ENCODE measurements at places on chromosomes 3 and 15. TPM values are rescaled to one million over a fixed set of nuclear protein-coding genes. Genes with fewer than 3 reads are reported as not detected.

- DNase-seq: no peak
Observed at GRCh38 chr3:106333911-106334618, 465.3 kb upstream of the CBLB start.

DNA sequence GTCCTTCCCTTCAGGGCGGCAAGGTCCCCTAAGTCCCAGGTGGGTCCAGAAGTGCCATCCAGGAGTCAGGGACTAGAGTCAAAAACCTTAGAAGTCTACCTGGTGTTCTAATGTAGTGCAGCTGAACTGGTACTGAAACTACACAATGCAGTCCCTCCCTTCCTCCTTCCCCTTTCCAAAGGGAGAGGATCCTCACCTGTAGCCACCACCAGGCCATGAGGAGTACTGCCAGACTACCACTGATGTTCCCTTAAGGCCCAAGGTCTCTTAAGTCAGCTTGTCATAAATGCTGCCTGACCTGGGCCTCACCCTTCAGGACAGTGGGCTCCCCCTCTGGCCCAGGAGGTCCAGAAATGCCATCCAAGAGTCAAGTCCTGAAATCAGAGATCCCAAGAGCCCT, 98.9 kb downstream of the ULK4 start:
- DNase-seq: no peak

- DNase-seq: peak; percentile 29
Observed at GRCh38 chr3:154121701-154122551, 736 bp downstream of the ARHGEF26 start.

- no peak for DNase-seq
Observed at GRCh38 chr15:51687565-51687964, 6.3 kb downstream of the SCG3 start.

DNA sequence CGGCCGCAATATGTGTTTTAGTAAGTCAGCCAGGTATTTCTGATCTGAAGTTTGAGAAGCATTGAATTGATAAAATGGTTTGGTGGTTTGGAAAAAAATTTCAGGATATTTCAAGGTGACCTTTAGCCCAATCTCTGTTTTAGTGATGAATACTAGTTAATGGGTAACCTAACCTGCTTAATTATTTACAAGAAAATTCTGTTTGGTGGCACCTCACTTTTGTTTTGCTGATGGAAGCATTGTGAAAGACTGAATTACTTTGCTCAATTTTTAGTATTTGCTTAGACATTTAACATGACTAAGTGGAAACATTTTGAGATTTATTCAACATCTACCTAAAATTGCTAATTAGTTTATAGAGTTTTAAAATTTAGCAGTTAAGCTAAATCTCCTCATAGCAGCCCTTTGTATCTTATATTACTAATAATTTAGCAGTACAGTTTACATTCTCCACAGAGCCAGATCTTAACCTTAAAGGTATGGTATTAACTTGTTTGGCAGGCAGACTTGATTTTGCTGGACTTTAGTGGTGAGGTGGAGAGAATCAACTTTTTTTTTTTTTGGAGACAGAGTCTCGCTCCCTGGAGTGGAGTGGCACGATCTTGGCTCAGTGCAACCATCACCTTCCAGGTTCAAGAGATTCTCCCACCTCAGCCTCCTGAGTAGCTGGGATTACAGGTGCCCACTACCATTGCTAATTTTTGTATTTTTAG, 35.4 kb downstream of the GRAMD1C start:
- DNase-seq: no peak

The PRICKLE2 gene
- 4.3 TPM for total RNA-seq

The SEMA5B gene
- 0.35 TPM for total RNA-seq

DNA sequence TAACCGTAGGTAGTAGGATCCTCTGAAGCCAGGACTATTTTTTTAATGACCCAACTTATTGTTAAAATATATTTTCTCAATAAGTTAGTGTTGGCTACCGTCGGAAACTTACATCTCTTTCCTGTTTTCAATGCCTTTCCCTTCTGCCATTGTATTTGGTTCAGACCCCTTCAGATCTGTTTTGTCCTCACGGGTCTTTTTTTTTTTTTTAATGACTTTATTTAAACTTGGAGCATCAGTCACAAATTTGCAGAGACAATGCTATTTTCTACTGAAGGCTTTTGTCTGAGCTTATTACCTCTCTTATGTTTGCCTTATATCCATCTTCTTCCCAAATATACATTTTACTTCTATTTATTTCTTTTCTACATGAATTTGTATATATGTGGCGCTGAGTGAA, 47.6 kb downstream of the PDE8A start:
- no peak for DNase-seq
